T-helper 1 cell (primary cell): ENCODE measurements at places on chromosomes 7 and 10.
A peak's percentile ranks its signal among the peaks of the same experiment; 100 is the strongest.

DNA sequence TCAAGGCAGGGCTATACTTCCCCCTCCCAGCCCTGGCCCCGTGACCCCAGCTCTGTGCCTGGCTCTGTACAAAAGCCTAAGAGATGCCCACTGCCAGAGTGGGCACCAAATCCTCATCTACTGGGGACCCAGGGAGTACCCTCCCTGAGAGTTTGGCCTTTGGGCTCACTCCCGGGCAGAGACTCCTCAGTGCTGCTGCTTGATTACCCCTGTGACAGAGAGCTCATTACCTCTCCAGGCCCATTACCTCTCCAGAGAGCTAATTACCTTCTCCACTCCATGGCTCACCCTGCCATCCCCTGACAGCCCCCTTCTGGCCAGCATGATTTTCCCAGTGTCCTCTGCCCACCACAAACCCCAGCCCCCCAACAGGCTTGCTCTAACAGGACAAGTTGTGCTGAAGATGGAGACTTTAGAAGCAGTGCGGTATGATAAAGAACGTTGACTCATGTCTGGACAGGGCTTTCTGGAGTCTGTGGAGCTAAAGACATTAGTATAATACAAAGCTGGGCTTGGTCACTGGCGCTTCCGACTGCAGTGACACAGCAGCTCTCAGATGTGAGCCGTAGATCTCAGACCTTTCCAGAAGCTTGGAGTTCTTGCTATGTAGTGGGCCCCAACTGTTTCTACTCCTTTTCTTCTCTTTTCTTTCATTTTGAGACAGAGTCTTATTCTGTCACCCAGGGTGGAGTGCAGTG, 111.3 kb upstream of the KCTD7 start:
- DNase-seq: no peak

DNA sequence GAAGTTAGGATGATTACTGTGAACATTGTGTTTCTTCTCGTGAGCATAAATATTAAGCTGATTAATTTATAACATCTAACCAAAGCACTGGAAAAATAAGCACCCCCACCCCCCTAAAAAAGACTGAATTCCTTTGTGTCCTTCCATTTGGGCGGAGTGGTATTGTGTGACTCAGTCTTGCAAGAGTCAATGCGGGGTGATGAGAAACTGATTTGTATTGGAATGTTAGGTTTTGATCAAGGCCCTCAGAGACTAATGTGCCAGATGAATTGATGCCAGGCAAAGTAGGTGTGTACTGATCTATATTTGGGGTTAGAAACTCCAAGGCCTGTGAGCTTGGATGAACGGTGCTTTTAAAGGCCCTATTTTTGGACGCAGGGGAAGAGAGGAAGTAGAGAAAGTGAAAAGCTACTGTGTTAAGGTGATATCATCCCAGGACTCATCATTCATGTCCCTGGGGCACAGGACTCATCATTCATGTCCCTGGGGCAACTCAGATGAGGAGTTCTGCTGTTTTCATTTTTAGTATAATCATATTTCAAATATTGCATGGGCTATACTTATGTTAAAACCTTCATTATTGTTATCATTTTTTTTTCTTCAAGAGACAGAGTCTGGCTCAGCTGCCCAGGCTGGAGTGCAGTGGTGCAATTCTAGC, 61.3 kb upstream of the PTN start:
- no peak for DNase-seq

DNA sequence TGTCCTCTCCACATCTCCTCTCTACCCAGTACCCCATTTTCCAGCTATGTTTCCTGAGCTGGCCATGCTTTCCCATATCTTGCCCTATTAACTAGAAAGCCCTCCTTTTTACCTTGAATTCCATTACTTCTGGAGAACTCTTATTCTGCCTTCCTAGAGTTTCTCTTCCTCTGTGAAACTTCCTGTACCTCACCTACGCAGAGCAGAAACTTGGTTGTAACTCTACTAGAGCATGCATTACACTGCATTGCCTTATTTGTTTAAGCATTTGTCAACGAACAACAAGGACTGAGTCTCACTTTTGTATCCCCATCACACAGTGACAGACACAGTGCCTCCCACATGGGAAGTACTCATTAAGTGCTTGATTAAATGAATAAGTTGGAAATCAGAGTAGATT, 36.4 kb downstream of the VCL start:
- DNase-seq: no peak

DNA sequence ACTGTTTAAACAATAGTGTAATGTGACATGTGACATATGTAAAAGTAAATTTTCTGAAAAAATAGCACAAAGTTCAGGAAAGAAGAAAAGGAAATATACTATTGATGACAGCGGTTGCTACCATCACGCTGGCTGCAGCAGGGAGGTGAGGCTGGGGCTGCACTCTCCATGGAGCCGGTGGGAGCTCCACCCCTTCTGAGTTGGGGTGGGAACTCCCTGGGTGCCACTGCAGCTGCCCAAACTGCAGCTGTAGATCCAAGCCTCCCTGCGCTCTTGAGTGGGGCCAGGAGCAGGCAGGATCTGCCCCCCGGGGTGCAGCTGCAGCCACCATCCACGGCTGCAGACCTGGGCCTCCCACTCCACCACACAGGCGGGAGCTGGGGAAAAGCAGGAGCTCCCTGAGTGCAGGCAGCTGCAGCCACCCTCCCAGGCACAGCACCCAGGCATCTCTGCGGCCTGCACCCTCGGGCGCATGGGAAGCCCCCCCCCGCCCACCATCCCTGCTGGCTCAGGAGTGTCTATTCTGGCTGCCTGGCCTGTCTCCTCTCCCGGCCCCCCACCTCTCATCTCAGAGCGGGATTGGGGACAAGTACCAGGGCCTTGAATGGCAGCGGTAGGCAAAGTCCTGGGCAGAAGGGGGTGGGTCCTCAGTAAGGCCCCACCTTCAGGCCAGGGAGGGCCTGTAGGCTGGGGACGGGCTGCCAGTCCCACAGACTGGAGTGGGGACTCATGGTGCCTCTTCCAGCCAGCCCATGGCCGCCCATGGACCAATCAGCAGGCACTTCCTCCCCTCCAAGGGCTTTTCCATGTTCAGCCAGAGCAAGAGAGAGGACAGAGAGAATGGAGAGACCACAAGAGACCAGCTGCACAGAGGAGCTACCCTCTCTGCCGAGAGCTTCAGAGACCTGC, 50.1 kb downstream of the TNS3 start:
- DNase-seq: no peak

GRCh38 chr10:73908853-73909539, 1.9 kb upstream of the PLAU start:
- no peak for DNase-seq

- DNase-seq: no peak
Measured at GRCh38 chr7:40802497-40802896, 667.7 kb downstream of the SUGCT start.

GRCh38 chr10:29408847-29409240, 120.0 kb downstream of the LYZL1 start:
- no peak for DNase-seq

GRCh38 chr10:24249829-24250415, 41.0 kb downstream of the KIAA1217 start:
- DNase-seq: no peak

DNA sequence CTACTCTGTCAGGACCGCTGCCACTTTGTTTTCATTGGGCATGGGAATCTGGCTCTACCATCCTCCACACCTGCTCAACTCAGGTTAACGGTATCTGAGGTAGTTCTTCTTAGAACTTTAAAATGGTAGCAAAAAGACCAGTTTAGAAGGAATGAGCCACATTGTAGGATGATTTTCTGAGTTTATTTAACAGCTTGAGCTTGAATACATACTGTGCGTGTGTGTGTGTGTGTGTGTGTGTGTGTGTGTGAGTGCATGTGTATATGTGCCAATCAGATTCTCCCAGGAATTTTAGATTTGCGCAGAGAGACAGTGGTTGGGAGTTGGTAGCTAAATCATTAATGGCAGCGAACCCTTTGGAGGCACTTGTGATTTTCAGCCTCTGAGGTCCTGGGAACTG, 81.4 kb downstream of the SPAG6 start:
- DNase-seq: no peak

GRCh38 chr10:87674943-87675342, 15.3 kb downstream of the PAPSS2 start:
- no peak for DNase-seq

DNA sequence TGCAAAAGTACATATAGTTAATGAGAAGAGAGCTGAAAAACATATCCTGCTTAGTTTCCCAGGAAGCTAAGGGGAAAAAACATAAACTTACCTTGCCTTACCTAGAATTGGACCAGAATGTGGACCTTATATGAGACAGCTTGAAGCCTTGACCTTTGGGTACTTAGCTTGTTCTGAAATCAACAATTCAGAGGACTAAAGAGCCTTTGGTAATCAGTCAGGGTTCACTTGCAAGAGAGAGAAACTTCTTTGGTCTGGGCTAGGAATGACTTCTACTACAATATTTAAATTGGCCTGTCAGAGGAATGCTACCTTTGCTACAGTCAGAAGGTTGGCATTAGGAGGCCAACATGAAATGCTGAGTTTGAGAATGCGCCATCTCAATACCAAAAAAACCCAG, 24.9 kb downstream of the SAMD8 start:
- DNase-seq: no peak

- DNase-seq: no peak
Measured at GRCh38 chr7:5207131-5207530, 17.1 kb downstream of the WIPI2 start.

GRCh38 chr10:5833814-5834213, 20.6 kb upstream of the GDI2 start:
- no peak for DNase-seq

GRCh38 chr7:30224511-30225062, 59.8 kb upstream of the ZNRF2 start:
- no peak for DNase-seq

- no peak for DNase-seq
Measured at GRCh38 chr10:11880151-11881029, 57.2 kb downstream of the PROSER2 start.

DNA sequence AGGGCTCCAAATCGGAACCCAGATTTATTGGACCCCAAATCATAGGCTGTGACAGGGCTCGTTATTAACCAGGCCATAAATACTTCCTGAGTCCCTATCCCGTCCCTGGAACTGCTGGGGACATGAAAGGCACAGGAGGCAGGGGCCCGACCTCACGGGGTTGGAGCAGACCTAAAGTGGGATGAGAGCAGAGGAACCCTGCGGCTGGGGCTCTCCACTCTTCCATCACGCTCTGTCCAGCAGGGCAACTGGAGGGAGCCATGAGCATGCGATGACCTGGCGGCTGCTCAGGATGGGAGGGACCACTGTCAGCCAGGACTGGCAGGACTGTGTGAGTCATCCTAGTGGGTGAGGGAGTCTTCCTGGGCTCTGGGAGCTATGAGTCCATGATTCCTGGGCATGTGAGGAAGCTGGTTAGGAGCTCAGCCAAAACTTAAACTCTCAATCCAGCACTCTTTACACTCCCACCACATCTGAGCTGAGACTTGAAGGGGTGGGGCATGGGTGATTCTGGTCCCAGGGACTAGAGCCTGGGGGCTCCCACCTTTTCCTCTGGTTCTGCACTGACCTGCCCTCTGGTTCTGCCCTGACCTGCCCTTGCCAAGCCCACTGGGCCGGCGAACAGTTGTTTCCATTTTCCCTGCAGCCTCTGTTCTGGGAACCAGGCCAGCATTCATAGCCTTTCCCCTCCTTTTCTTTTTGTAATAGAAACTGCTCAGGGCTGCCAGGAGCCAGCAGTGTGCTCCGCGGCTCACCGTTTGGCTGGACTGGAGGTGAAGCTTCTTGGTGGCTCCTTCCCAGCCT, 47.1 kb downstream of the SYPL1 start:
- DNase-seq: no peak

DNA sequence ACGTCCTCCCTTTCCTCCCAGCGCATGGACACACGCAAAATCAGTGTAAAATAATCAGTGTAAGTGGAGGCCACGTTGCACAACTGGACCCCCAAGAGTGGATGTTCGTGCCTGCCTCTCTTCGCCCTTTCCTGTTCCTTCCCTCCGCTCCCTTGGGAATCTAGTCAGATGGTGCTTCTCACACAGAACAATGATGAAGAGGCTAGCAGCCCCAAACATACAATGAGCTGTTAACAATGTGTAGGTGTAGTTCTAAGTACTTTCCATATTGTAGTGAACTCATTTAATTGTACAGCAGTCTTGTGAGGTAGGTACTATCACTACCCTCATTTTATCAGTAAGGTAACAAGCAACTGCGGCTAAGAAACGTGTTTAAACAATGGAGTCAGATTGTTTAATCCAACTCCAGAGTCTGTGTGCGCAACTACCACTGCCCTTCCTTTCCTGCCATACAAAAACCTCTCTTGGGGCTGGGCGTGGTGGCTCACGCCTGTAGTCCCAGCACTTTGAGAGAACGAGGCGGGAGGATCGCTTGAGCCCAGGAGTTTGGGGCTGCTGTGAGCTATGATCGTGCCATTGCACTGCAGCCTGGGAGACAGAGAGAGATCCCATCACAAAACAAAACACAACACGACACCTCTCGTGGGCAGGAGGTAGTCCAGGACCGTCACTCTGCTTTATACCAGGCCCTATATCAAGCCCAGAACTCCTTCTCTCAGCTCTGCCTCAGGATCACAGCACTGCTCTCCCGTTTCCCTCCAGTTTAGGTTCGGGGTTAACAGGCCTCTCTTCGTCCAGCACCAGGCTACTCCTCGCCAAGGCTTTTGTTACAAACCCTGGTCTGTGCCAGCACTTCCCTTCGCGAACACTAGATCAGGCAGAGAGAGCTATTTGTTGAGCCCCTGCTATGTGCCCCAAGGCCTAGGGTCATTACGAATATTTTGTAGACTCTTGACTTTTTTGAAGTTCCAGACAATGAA, 1.1 kb downstream of the FKBP9 start:
- no peak for DNase-seq

GRCh38 chr10:78861529-78862327, 207.0 kb upstream of the ZMIZ1 start:
- DNase-seq: no peak

- peak; percentile 59 for DNase-seq
Measured at GRCh38 chr10:123994417-123995081, 98.8 kb downstream of the CHST15 start.

GRCh38 chr7:106358103-106358663, 73.4 kb upstream of the NAMPT start:
- DNase-seq: no peak

DNA sequence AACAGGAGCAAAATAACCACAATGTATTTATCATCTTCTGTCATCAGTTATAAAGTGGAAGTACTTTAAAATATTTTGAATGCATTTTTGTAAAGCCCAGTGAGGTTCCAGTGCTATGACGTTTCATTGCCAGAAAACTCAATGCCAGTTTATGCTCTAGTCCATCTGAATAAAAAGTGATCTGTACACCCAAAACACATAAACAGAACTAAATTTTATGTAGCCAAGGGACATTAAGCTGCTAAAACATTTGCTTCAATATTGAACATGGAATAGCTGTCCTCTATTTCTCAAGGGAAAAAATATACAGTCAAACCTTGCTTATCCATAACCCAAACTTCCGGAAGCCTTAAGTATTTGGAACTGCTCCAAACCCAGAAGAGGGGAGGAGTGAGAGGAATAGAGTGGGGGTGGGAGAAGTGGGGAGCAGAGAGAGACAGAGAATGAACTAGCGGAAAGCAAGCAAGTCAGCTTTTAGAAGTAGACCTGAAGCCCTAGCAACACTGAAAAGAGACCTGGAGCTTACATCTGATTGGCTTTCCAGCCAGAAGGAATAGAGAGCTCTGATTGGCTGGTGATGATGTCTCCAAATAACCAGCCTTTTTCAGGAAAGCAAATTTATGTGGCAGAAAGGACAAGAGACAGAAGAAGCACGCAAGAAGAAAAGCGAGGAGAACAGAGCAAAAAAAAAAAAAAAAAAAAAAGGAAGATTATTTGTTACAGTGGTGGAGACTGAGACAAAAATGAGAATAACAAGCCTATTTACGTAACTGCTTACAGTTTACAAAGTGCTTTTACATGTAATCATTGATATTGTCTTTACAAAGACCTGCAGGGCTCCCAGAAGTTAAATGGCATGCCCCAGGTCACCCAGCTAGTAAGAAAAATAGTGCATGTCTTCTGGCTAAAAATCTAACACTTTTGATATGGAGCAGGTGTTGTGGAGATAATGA, 196.0 kb downstream of the RNLS start:
- no peak for DNase-seq
